Stomach (tissue), 19 donors: ENCODE measurements at places on chromosomes 11 and 22. TPM values are rescaled to one million over a fixed set of nuclear protein-coding genes. Genes with fewer than 3 reads are reported as not detected.

GRCh38 chr11:121391914-121392313 lies 60.2 kb upstream of the SORL1 start:
- DNase-seq, result peak; percentile 65

DNA sequence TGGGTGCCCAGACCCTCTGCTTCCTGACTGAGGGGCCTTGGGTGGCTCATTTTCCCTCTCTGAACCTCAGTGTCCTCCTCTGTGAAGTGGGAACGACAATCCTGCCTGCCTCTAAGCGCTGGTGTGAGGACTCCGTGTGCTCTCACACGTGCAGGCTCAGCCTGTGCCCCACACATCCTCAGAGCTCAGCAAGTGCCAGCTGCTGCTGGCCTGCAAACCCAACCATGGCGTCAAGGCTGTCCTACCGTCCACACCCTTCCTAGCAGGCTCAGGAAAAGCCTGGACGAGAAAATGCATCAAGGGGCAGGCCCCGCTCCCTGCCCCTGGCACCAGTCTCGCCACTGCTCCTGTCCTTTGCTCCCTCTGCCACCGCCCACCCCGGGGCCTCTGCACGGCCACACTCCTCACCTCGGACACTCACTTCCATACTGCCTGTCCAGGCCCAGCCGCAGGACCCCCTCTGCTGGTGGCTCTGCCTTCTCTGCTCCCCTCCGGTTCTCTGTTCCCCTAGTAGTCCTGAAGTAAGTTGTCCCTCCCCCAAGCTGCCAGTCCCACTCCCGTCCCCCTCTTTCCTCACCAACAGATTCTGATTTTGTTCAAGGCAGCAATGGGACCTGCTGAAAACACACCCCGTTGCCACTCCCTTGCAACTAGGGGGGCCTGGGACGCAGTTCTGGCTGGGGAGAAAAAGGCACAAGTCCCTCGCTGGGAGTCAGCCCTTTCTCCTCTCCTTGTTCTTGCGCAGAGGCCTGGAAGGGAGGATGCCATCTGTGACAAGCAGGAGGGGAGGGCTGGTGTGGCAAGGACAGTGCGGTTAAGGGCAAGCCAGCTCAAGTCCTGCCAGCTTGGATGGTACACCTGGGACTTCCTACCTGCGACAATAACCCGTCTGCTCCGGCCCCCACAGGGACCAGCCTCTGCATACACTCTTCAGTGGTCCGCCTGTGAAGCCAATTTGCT lies 62.2 kb downstream of the ARFGAP3 start:
- peak; percentile 20 for DNase-seq

DNA sequence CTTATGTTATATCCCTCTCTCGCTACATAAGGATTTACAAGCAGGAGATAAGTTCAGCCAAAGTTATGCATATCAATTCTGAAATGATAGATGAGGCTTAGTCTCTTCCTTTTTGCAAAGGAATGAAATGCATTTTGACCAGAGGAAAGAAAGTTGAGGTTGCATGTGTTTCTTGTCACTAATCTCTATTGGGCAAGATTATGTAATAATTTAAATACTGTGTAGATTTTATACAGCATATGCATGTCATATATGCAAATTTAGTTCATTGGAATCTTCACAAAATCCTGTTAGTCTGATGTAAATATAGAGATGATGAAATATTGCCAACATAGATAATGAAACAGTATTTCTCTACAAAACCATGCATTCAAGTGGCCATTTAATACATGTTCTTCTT lies 858.7 kb upstream of the RAG2 start:
- DNase-seq, result no peak

DNA sequence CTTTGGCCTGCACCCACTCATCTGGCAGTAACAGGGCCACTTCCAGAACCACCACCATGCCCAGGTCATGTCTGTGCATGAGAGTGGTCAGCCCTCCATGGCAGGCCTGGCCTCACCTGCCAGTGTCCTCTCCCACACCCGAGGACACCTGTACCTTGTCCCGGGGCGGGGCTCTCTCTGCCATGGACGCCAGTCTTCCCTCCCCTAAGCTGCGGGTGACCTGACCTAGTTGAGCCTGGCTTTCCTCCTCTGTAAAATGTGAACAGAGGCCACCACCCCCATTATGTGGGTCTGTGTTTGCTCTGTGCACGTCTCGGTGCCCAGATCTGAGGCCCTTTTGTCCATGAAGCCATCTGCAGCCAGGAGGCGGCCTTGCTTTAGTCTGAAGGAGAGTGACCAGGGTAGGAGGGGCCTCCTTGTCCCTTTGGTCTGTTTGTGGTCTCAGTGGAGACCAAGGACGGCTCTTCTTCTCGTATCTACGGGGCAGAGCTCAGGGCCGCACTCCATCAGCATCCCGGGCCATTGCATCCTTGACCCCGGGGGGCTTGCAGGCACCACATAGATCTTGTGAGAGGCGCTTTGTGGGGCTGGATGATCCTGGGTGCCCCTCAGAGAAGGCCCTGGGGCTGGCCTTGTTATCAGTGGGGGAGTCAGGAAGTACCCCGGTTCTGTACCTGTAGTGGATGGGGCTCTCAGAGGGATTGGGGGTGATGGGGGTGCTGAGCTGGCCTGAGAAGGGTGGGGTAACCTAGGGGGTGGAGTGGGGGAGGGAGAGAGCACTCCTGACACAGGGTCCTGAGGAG lies 121.6 kb downstream of the KCNQ1 start:
- DNase-seq, result peak; percentile 68

- DNase-seq, result peak; percentile 20
Measured at GRCh38 chr11:71518506-71519471, 8.3 kb upstream of the KRTAP5-7 start.

DNA sequence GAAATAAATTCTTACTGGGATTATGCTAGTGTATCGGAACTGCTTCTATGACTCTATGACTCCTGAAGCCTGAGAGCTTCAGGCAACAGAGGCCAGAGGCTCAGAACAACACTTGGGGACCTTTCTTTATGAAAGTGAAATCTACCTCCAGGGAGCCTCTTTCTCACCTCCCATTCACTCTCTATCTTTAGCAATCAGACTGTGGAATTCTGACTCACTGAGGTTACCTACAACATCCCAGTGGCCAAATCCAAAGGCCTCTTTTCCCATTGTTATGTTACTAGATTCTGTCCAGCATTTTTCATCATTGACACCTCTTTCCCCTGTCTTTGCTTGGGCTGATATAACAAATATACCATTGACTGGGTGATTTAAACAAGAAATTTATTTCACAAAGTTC lies 14.1 kb upstream of the CYB5R2 start:
- no peak for DNase-seq

DNA sequence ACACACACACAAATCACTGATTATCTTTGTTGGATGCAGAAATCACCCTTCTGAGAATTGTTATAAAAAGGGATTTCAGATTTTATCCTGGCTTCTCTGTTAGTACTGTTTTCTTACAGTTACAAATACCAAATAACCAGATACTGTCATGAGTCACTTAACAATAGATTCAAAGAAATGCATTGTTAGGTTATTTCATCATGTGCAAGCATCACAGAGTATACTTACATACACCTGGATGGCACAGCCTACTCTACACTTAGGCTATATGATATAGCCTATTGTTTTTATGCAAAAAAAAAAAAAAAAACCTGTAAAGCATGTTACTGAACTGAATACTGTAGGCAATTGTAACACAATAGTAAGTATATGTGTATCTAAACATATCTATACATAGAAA lies 319.2 kb upstream of the ARHGAP42 start:
- DNase-seq, result no peak

The LARGE2 gene
- total RNA-seq, result 11.3 TPM

GRCh38 chr22:33579448-33580093 lies 340.7 kb downstream of the LARGE1 start:
- DNase-seq, result peak; percentile 77

DNA sequence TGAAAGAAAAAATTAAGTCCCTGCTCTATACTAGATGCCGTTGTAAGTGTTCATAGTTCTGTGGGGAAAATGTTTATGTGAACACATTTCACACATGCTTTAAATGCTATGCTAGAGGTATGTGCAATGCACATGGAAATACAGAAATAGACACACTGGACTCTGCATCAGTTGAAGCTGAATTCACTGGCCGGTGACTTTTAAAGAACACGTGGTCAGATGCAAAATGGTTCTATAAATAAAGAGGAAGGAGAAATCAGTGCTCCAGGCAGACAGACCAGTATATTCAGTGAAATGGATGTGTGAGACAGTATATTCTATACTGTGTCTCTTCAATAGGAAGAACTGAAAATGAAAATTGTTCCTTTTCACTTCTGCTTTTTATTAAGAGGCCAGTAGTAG lies 29.9 kb downstream of the TRPC6 start:
- DNase-seq, result no peak

The DDTL gene
- total RNA-seq, result 3.0 TPM

DNA sequence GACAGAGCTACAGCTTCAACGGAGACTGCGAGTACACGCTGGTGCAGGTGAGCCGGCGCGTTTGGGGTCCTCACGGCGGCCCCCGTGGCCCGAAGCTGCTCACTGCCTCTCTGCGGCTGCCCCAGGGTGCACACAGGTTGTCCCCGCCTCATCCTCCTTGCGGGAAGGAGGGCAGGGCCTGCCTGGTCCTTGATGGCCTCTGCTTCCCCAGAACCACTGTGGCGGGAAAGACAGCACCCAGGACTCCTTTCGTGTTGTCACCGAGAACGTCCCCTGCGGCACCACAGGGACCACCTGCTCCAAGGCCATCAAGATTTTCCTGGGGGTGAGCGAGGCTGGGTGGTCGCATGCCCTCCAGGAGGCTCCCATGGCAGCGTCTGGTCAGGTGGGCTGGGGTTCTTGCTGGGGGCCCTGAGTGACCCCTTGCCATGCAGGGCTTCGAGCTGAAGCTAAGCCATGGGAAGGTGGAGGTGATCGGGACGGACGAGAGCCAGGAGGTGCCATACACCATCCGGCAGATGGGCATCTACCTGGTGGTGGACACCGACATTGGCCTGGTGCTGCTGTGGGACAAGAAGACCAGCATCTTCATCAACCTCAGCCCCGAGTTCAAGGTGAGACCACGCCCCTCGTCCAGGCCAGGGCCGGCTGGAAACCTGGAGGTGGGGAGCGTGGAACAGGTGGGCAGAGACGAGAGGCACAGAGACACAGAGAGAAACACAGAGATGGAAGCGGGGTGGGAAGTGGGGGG lies 19.4 kb downstream of the MUC5AC start:
- DNase-seq, result no peak

GRCh38 chr22:33114565-33114964 lies 56.4 kb upstream of the SYN3 start:
- no peak for DNase-seq

The LYVE1 gene
- 149 TPM for total RNA-seq
